ENCODE measurements at places on chromosomes 16 and 17.

DNA sequence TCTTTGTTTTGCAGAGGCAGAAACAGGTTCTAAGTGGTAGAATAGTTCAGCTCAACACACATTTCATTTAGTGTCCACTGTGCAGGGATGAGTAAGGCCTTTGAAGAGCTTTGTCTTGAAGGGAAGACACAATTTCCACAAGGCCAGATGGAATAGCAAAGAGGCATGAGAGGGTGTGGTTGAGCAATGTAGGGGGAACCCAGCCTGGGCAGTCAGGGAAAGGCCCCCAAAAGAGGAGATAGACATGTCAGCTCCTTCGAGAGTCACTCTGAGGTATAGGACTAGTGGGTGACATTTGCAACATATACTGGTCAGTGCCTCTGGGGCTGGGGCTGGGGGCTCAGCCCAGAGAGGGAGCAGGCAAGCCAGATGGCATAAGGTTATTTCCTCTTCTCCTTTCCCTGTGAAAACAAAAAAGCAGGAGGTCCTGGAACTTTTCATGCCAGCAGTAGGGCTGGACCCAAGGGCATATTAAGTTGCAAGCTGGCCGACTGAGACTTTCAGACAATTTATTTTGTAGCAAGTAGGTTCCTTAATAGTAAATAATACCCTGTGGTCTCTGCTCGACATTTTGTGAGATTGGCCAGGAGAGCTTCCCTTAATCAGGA is 7.1 kb downstream of the ALKBH5 start:
- DNase-seq, result no peak

- DNase-seq, result no peak
These were observed 1.5 kb downstream of the MRPL27 start for GRCh38 chr17:50371526-50371925.

DNA sequence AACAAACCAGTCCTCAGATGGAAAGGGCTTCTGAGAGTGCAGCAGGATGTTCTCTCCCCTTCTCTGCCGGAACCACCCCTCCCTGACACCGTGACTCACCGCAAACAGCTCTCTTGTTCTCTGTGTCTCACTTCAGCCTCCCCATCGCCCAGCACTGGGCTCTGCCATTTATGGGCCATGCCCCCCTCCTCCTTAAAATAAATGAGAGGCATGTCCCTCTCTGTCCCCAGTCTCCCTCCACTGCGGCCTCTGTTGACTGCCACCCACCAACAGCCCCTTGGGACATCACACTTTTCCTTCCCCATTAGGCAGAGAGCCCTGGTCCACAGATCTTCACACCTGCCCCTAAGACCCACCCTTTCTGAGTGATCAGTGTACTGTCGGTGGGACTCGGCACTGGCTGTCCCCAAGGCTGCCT is 6.3 kb downstream of the CCDC102A start:
- DNase-seq, result peak; percentile 39

DNA sequence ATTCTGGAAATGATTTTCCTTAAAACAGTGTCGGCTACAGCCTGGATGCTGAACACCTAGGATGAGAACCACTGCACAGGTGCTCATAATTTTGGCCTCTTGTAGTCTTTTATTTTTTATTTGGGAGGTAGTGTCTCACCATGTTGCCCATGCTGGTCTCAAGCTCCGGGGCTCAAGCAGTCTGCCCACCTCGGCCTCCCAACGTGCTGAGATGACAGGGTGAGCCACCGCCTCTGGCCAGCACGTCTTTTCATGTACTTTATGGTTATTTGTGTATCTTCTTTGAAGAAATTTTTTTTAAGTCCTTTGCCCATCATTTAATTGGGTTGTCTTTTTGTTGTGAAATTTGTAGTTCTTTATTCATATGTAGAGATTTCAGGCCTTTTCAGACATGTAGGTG is 58.0 kb downstream of the WDR45B start:
- DNase-seq, result no peak
